Stimulated activated CD4-positive, alpha-beta T cell treated with anti-CD3 and anti-CD28 coated beads, TNF-alpha, amount 100 ng/mL, for 24 hours (primary cell): ENCODE measurements at places on chromosomes 12 and 14.

DNA sequence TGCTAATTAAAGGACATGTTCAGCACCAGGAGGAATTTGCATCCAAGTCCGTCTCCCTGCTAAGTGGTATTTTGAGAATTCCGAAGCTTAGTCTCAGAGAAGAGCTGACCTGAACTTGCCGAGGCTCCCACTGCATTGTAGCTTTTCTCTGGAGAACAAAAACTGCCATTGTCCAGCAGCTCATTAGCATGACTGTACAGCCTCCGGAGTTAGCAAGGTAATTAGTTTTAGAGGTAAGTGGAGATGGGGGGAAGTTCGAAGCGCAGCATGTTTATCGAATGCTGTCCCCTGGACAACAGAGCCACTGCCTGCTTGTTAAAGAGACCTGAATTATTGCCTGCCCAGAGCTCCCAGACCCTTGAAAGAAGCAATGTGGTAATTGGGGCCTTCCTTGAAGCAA, 160.3 kb upstream of the PELI2 start:
- no peak for DNase-seq

DNA sequence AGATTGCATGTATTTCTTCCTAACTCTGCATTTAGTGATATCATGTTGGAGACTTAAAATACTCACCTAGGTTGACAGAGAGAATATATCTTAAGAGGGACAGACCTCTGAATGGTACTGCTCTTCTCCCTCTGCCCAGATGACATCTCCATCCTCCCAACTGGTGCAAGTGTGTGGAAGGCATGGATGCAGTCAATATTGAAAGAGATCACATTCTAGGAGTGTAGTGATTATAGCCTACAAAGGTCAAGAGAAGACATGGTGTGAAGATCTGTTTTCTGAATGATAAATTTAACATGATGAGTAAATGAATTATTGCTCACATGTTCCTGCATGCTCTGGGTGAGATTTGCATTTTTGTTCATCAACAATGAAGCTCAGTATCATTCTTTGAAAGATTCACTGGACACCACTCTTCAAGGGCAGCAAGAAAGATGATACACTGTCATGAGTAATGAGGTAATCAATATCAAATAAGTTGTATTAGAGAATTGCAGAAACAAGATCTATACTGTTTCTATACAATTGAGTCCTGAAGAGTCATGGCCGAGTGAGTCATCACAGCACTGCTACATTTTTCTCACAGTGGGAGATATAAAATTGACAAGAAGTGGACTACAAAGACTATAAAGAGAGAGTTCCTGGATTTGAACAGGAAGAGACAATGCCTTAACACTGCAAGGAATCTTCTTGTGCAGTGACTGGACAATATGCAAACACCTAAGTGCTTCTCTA, 183.3 kb upstream of the KRR1 start:
- DNase-seq: no peak

GRCh38 chr12:6383572-6384498, at the start of gene LTBR:
LTBR (plus strand) TSS chr12:6384162; CDS start chr12:6384359, 197 bp downstream.
- DNase-seq: no peak

DNA sequence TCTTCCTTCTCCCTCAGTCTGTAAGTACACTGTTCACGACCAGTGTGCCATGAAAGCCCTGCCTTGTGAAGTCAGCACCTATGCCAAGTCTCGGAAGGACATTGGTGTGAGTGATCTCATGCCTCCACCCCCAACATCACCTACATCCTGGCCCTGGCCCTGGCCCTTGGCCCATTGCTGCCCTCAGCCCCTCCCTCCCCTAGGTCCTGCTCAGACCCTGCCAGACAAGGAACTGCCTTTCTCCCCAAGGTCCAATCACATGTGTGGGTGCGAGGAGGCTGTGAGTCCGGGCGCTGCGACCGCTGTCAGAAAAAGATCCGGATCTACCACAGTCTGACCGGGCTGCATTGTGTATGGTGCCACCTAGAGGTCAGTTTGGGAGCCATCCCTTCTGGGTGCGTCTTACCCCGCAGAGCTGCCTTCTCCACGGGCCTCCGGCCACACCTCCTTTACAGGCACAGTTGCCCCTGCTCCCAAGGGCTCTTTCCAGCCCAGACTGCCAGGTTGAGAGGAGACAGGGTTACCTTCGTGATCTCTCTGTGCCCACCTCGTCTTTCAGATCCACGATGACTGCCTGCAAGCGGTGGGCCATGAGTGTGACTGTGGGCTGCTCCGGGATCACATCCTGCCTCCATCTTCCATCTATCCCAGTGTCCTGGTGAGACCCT, 9.2 kb downstream of the DGKA start:
- peak; percentile 70 for DNase-seq

DNA sequence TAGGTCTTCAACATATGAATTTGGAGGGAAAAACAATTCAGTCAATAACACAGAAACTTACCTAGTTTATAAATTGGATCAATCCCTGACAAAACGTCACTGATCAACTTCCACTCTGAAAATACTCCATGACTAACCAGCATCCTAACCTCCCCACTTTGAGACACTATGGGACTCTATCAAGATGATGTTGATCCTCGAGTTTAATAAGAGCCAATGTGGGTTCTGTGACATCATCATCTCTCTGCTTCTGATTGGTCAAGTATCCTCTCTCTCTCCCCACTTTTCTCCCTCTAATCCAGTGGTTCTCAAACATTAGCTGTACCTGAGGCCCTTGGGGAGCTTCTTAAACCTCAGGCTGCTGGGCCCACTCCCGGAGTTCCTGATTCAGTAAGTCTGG, at the start of gene SMCO2:
SMCO2 (plus strand) TSS at position 301 of the 400 bp plus-strand sequence. CDS start 23,896 bp downstream, outside the sequence.
- no peak for DNase-seq

- DNase-seq: peak; percentile 40
These were observed 636 bp downstream of the FBXO33 start for GRCh38 chr14:39431416-39432178.

DNA sequence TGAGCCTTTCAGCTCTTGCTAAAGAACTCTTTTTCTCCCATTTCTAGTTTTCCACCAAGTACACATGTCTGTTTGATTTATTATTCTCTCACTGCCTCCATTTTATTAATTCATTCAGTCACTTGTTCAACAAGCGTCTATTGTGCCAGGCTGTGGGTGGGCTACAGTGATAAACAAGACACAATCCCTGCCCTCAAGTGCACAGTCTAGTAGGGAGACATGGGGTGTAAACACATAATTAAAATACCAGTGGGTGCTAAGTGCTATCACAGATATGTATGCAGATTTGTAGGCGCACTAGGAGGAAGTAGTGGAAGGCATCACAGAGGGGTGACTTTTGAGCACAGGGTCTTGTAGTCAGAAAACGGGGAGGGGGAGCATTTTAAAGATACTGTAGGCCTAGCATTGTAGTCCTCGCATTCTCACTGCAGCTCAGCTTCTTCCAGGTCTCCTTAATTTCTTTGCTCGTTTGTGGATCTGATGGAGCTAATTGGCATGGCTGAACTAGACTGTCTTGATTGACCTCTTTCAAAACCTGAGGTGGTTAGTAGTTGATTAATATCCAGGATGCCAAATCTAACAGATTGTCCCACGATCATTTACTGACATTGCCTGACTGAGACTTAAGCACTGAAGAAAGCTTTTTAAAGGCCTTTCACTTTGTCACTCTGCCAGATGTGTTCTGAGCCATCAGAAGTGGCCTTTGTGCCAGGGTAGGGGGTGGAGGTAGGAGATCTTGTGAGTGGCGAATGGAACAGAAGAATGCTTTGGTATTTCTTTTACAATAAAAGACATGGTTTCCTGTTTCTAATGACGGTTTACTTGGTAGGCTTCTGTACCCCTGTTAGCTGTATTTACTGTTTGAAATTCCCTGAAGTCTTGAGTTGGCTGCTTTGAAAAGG, 116.9 kb downstream of the DIP2B start:
- no peak for DNase-seq

DNA sequence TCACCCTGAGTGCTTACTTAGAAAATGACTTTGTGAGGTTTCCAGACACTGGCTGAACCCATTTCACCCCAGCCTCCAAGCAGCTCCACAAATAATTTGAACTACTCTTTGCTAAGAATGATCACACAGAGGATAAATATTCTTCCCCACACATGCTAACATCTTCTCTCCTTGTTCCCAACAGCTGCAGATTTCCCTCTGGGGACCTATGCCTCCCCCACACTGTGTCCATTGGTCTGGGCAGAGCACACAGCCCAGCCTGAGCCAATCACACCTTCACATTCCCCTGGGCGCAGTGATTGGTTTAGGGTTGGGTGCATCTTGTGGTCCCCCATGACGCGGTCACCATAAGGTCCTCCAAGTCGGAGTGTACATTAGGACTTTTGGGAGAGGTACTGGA, 6.9 kb downstream of the SDR9C7 start:
- no peak for DNase-seq

DNA sequence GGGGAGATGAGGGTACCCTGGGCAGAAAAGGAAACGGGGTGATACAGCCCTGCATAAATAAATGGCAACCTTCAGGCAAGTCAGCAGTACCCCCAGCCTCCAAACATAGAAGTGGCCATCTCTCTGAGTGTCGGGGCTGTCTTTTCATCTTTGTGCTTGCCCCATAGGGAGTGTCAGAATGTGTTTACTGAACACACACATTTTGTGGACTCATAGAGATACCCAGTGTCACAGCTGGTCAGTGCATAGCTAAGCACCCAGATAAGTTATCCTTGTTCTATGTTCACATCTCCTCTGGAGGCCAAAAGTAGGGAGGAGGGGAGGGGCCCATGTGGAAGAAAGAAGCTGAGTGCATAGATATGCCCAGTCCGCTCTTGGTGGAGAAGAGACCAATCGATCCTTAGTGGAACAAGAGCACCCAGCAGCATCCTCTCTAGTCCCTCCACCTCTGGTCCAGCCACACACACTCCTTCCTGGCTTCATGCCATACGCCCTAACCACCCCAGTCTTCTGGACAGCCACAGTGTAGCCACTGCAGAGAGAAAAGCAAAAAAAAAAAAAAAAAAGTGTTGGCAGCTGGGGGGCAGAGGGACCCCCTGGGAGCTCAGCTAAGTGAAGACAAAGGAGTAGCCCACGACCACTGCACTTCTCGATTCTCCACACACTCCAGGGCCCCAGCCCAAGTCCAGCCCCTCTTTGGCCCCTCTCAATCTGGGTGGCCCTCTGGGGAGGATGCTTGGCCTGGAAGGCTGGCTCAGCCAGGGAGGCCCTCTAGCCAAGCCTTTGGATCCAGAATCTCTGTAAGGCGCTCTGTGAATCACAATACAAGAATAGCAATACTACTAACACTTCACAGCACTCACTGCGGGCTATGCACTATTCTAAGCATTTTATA, 2.6 kb downstream of the ITGA7 start:
- DNase-seq: no peak

- DNase-seq: no peak
These were observed 13.4 kb downstream of the ALDH2 start for GRCh38 chr12:111780166-111780565.

GRCh38 chr14:54267172-54267571, 129.6 kb upstream of the CDKN3 start:
- DNase-seq: no peak

DNA sequence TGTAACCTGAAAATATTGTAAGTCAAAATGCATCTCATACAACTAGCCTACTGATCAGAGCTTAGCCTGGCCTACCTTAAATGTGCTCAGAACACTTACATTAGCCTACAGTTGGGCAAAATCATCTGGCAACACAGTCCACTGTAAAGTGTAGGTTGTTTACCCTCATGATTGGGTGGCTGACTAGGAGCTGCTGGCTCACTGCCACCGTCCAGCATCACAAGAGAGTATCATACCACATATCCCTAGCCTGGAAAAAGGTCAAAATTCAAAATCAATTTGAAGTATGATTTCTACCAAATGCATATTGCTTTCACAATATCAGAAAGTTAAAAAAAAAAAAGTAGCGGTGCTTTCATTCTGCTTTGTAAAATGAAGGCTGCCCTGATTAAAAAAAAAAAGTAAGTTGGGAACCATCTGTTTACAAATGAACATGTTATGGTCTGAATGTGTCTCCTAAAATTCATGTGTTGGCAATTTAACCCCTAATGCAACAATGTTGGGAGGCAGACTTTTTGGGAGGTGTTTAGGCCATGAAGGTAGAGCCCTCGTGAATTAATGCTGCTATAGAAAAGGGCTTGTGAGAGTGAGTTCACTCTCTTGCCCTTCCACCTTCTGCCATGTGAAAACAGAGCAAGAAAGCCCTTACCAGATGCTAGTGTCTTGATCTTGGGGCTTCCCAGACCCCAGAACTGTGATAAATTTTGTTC, 211.8 kb downstream of the PPM1H start:
- no peak for DNase-seq

DNA sequence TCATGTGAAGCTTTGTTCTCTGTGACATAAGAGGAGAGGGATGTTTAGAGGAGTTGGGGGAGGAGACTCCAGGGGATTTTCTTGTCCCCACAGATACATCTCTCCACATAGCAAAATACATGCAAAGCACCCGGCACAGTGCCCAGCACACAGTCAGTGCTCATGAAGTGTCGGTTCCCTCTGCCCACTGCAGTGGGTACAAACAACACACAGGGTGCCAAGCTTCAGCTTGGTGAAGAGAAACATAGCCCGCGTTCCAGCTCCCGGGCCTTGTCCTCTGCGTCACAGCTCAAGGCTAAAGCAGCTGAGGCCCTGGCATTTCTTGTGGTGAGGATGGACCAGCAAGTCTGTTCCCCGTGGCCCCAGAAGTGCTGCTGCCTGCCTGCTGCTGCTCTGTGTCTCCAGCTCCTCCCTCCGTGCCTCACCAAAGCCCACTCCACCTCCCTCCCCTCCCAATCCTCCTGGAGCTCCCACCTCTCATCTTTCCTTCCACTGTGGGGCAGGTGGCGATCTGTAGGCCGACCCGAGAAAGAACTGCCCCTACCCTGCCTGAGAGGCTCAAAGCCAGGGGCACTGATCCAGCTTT, 57.0 kb upstream of the FKBP4 start:
- no peak for DNase-seq
